ENCODE measurements at places on chromosomes 2 and 18. TPM values are rescaled to one million over a fixed set of nuclear protein-coding genes. Genes with fewer than 3 reads are reported as not detected.

GRCh38 chr2:159035790-159036411, 67.5 kb downstream of the TANC1 start:
- peak; percentile 32 for DNase-seq

DNA sequence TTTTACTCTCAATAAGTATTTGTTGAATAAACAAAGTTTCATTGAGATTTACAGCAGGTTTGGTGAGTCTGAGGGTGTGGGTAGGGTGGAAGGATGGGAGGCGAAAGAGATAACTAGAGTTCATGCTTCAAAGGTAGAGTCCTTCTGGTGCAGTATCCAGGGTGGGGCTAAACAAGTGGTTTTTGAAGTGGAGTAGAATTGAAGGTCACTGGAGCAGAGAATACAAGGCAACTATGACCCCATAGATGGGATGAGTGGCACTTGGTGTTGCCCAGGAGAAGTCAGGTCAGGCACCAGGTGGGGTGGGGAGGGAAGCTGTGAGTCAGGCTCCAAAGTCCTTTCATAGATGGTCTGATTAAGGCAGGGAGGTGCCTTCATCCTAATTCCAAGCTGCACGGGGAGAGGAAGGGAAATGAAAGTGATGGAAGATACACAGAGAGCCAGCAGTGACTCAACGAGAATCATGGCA, 6.6 kb upstream of the CAB39 start:
- DNase-seq = peak; percentile 50

DNA sequence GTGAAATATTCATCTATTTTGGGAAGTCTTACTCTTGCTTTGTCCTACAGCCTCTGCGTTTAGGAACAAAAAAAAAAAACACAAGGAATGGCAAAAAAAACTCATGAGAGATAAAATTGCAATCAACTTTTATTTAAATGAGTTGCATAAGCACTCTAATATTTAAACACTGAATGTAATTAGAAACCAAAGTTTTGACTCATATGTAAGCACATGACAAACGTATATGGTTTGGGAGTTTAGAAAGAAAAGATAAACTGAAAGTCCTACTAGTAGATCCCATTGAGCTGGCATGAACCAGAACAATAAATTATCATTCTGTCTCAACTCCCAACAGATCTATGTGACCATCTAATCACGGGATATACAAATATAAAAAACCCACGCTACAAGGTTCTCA, 44.8 kb downstream of the REV1 start:
- no peak for DNase-seq

DNA sequence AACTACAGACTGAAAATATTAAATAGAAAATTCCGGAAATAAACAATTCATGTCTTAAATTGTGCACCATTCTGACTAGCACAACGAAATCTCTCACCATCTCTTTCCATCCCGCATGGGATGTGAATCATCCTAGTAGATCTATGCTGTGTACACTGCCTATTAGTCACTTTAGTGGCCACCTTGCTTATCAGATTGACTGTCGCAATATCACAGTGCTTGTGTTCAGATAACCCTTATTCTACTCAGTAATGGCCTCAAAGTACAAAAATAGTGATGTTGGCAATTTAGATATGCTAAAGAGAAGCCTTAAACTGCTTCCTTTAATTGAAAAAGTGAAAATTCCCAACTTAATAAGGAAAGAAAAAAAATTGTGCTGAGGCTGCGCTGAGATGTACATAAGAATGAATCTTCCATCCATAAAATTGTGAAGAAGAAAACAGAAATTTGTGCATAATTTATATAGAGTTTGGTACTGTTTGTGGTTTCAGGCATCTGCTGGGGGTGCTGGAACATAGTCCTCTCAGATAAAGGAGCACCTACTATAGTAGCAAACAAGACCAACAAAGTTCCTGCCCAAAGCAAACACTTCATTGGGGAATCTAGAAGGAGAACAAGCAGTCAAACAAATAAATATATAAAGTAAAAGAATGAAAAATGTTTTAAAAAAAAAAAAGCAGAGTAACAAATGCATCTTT, 12.0 kb downstream of the PSMD1 start:
- DNase-seq = no peak

DNA sequence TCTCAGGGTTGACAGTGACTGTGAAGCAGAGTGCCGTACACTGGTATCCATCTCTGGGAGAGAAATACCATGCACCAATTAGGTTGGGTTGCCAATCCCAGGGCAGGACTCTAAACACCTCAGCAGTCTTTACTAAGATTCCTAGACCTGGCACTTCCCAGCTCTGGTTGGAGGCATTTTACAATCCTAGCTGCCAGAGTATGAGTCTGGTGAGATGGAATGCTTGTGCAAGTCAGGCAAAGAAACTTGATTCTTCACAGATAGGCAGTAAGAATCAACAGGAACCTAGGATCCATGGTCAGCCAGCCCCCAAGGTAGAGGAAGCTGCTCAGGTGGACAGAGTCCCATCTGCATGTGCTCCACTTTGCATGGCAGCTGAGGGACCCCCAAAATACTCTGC, 6.0 kb upstream of the UGT1A5 start:
- no peak for DNase-seq

DNA sequence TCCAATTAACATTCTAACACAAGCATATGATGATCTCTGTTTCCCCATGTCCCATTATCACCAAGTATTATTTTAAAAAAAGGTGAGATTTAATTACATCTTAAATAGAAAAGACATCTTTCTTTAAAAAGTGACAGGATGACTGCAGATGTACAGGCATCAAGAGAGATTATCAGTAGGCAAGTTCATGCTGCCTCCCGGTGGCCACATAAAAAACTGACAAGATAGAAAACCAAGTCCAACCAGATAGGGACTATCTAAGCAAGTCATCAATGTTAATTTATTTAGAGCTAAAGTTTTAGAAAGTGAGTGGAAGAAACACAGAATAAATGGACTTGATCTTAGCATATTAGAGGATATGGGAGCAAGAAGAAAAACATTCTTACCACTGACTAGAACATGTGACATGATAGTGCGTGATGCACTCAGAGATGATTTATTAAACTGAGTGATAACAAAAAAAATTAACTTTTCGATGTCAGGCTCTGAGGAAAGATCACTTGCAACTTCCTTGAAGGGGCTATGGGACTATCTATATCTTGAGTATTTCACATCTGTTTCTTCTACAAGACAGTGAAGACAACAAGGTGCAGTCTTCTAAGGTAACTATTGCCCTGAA, 5.4 kb upstream of the TDRD15 start:
- peak; percentile 44 for DNase-seq

DNA sequence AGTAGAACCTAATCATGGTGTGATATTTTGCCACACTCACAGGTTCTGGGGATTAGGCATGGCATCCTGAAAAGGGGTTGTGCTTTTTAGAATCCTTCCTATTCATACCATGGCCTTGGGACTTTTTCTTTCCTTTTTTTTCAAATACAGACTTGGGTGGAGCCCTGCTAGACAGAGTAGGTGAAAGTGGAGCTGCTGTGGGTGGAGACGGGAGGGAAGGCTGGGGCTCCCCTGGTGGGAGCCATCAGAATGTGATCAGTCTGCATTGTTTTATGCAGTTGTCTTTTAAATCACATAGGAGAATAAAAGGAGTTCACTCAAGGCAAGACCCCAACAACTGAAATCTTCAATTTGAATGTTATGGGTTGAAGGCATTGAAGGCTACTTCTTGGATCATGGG, 130.2 kb downstream of the VAPA start:
- no peak for DNase-seq

GRCh38 chr2:84231478-84231877, 227.6 kb downstream of the SUCLG1 start:
- DNase-seq = no peak

RNU2-63P gene
- not detected for polyA plus RNA-seq

RSAD2 gene
- 1.4 TPM for polyA plus RNA-seq
